ENCODE measurements at places on chromosomes 16 and 17.

GRCh38 chr17:71184716-71185115 is 936.1 kb upstream of the SOX9 start:
- DNase-seq, result no peak

- DNase-seq, result no peak
These were observed 534 bp downstream of the GPATCH8 start for GRCh38 chr17:44502598-44503146.

DNA sequence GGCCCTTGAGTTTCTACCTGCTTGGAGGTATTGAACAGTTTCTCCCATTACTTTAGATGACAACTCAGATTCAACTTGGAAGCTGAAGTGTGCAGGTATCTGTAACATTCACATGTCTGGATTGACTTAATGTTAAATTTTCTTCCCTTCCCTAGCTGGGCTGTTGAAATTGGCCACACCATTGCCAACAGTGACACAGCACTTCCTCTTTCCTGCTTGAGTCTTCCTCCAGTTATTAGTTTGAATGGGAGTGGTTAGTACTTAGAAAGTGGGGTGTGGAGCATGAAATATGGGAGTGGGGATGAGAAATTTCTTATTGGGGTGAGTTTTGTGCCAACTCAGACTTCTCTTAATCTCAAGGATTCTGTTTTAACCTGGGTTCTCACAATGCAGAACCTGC is 454.9 kb downstream of the KCNJ2 start:
- DNase-seq, result no peak

DNA sequence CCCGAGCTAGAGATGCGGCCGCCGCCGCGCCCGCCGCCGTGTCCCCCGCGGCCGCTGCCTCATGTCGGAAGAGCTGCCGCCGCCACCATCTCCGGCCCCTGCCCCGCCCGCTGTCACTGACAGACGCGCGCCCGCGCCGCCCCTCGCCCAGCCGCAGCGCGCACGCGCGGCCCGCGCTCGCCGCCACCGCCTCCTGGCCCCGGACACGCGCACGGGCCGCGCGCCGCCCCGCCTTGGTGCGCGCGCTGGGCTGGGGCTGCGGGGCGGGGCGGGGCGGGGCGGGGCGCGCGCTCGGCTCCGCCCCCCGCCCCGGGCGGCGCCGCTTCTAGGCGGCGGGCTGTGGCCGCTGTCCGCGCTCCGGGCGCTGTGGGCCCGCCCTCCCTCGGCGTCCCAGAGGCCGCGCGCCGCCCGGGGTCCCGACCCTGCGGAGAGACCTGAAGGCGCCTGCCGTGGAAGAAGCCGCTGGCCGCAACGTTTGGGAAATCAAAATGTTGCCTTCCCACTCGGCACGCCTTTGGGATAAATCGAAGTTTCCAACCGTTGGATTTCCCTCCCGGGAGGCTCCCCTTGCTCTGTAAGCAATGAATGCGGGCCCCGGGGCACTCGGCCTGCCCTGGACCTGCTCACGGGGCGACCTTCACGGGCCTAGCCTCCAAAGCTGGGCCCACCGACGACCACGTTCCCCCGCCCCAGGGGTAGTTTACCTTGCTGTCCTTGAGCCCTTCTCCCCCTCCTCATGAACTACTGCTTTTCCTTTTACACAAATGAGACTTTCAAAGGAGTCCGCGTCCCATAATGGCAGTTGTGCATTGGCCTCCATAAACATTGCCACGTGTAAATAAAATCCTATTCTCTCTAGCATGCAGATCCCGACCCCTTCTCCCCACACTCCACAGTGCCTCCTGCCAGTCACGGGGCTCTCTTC is at the start of gene ADCY9:
ADCY9 (minus strand) TSS at position 118 of the 925 bp plus-strand sequence. CDS start 1,000 bp downstream, outside the sequence.
- peak; percentile 49 for DNase-seq

DNA sequence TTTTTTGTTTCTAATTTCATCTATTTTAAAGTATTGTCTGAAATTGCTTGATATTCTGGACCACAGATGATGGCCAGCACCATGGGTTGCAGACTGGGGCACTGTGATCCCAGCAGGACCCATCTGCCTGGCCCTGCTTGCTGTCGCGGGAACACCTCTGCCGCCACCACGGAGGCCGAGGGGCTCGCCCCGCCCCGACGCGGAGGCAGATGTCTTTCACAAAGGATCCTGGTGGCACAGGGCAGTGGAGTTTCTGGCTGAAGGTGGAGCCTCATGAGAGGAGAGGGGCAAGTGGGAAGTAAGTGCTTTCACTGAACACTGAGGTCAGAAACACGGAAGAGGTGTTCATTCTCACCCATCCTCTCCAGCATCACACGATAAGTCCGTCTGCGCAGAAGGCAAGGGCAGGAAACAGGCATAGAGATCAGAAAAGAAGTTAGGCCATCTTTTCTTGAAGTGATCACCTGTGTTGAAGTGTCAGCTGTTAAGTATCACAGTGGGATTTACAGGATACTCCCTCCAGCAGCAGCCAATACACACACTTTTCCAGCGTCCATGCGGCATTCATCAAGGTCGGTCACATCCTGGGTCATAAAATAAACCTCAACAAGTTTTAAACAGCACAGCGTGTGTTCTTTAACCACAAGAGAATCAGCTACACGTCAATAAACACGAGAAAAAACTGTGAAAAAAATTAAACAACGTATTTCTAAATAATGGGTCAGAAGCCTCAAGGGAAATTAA is 194.5 kb downstream of the RPTOR start:
- DNase-seq, result no peak

- DNase-seq, result no peak
These were observed 46.3 kb downstream of the PRKCA start for GRCh38 chr17:66348584-66349165.

GRCh38 chr16:1816396-1817275 is 10.0 kb downstream of the HAGH start:
- DNase-seq, result no peak

DNA sequence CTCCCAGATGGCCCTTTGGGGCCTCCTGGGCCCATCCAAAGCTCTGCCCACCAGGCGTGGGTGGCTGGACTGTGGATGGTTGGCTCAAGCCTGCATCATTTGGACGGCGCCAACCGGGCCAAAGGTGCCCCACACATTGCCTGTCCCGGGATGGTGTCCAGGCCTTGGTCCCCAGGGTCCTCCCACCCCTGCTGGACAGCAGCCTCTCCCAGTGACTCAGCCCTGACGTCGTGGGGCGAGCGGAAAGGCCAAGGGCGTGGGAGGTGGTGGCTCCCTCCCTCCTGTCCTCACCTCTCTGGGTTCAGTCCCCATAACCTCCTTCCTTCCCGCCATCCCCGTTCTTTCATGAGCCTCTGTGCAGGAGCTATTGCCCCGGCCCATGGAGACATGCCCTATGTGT is 42.1 kb upstream of the DLX4 start:
- no peak for DNase-seq

GRCh38 chr17:9860851-9861250 is 35.1 kb downstream of the GLP2R start:
- no peak for DNase-seq

GRCh38 chr17:67053438-67054000 is 9.2 kb downstream of the CACNG1 start:
- DNase-seq, result no peak

- DNase-seq, result no peak
These were observed 6.9 kb downstream of the KRT24 start for GRCh38 chr17:40696651-40697072.

DNA sequence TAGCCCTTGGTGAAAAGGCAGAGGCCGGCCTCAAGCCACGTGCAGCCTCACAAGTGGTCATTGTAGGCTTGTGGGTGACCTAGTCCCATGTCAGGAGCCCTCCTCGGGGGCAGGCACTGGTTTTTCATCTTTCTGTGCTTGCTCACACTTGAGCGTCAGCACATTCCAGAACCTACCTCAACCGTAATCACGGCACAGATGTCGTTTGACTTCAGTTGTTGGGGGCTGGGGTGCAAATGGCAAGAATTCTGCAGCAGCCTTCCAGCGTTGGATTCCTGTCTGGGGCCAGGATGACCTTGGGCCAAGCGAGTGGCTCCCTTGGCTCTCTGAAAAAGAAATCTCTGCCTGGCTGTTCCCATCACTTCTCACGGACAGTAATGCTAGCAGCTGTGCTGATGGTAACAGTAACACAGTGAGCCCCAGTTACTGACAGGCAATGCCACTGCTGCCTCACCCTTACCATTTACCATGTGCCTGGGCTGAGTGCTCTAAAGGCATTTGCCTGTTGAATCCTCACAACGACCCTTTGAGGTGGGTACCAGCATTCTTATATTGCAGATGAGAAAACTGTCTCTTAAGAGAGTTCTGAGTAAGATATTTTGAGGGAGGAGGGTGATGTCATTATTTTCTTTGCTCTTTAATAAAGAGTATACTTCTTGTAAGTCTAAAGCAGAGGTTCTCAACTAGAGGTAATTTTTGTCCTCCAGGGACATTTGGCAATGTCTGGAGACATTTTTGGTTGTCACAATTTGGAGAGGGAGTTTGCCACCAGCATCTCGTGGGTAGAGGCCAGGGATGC is 46.5 kb downstream of the KSR1 start:
- DNase-seq, result no peak

DNA sequence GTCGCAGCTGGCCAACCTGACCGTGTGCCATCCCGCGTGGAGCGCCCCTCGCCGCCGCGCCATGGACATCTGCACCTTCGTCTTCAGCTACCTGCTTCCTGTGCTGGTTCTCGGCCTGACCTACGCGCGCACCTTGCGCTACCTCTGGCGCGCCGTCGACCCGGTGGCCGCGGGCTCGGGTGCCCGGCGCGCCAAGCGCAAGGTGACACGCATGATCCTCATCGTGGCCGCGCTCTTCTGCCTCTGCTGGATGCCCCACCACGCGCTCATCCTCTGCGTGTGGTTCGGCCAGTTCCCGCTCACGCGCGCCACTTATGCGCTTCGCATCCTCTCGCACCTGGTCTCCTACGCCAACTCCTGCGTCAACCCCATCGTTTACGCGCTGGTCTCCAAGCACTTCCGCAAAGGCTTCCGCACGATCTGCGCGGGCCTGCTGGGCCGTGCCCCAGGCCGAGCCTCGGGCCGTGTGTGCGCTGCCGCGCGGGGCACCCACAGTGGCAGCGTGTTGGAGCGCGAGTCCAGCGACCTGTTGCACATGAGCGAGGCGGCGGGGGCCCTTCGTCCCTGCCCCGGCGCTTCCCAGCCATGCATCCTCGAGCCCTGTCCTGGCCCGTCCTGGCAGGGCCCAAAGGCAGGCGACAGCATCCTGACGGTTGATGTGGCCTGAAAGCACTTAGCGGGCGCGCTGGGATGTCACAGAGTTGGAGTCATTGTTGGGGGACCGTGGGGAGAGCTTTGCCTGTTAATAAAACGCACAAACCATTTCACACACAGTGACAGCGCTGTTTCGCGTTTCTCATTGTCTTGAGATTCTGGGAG is 2.0 kb upstream of the ZACN start:
- no peak for DNase-seq

- DNase-seq, result no peak
These were observed 1.0 kb upstream of the SIRT7 start for GRCh38 chr17:81918832-81919545.

DNA sequence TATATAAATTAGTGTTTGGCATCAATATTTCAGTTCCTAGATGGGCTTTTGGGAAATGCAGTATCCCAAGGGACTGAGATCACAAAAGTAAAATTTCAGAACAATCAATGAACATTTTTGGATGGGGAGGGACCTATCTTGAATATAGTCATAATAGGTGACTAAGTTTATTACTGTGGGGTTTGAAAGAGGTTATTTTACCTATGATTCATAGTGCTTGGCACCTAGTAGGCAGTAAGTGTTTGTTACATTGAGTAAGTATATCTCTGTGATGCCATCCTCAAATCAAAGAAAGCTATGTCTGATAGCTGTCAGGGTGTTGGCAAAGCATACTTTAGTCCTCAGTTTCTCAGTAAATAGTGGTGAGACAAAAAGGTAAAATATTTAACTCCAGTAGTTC is 36.9 kb downstream of the ZNF207 start:
- no peak for DNase-seq

DNA sequence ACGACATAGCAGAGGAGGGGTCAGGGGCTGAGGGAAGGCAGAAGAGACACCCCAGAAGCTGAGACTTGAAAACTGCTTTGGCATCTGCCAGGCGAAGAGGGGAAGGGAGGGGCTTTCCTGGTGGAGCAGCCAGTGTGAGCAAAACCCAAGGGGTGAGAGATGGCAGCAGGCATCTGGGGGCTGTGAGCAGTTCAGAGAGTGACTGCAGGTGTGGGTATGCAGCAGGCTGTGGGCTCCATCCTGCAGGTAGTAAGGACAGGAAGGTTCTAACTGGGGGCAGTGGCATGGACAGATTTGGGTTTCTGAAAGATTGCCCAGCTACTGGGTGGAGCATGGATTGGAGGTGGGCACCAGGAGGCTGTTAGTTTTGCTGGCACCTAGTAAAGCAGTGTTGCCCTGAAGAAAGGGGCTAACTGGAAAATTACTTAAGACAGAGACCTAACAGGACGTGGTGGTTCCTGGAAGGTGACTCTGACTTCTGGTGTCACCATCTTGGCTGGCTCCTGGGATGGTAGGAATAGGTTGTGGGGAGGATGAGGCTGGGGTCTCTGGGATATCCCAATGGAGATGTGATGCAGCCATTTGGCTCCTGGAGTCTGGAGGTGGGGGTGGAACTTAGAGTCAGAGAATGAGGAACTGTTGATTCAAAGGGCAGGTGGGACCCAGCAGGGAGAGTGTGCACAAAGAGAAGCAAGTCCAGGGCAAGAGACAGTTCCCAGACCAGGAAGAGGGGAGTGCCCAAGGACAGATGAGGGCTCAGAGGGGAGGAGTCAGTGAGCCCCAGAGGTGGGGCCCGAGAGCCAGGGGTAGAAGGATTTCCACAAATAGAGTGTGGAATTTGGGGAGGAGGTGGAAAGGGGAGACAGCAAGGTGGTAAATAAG is 11.2 kb downstream of the BCL7C start:
- DNase-seq, result no peak

- no peak for DNase-seq
These were observed 5.4 kb downstream of the SLC47A1 start for GRCh38 chr17:19539040-19539399.

- no peak for DNase-seq
These were observed 100.2 kb upstream of the CDH11 start for GRCh38 chr16:65222049-65222448.

DNA sequence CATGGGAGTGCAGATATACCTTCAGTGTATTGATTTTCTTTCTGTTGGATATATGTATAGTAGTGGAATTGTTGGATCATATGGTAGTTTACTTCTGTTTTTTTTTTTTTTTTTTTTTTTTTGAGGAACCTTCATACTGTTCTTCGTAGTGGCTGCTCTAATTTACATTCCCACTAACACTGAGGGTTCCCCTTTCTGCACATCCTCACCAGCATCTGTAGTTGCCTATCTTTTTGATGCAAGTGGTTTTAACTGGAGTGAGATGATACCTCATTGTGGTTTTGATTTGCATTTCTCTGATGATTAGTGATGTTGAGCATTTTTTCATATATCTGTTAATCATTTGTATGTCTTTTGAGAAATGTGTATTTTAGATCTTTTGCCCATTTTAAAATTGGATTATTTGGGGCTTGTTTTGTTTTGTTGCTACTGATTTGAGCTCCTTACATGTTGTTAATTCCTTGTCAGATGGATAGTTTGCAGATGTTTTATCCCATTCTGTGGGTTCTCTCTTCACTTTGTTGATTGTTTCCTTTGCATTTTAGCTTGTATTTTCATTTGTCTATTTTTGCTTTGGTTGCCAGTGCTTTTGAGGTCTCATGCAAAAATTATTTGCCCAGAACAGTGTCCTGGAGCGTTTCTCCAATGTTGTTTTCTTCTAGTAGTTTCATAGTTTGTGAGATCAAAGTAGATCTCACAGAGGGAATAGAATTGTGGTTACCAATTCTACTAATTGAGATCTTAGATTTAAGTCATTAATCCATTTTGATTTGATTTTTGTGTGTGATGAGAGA is 25.0 kb upstream of the BCAS3 start:
- peak; percentile 72 for DNase-seq

GRCh38 chr16:51167170-51167895 is 16.3 kb upstream of the SALL1 start:
- no peak for DNase-seq
